ENCODE measurements at places on chromosomes 5 and 9. TPM values are rescaled to one million over a fixed set of nuclear protein-coding genes. Genes with fewer than 3 reads are reported as not detected.

The PCDHGB3 gene
- 8.4 TPM for polyA plus RNA-seq

The SPATA31D4 gene
- polyA plus RNA-seq = not detected

The GLRA1 gene
- polyA plus RNA-seq = 11.0 TPM

The LMNB1 gene
- 63.6 TPM for polyA plus RNA-seq

The TMEM203 gene
- polyA plus RNA-seq = 50.7 TPM

GRCh38 chr9:1100201-1100600, 50.0 kb downstream of the DMRT2 start:
- no peak for DNase-seq

- no peak for DNase-seq
Measured at GRCh38 chr5:139635606-139636206, 12.4 kb upstream of the CXXC5 start.

DNA sequence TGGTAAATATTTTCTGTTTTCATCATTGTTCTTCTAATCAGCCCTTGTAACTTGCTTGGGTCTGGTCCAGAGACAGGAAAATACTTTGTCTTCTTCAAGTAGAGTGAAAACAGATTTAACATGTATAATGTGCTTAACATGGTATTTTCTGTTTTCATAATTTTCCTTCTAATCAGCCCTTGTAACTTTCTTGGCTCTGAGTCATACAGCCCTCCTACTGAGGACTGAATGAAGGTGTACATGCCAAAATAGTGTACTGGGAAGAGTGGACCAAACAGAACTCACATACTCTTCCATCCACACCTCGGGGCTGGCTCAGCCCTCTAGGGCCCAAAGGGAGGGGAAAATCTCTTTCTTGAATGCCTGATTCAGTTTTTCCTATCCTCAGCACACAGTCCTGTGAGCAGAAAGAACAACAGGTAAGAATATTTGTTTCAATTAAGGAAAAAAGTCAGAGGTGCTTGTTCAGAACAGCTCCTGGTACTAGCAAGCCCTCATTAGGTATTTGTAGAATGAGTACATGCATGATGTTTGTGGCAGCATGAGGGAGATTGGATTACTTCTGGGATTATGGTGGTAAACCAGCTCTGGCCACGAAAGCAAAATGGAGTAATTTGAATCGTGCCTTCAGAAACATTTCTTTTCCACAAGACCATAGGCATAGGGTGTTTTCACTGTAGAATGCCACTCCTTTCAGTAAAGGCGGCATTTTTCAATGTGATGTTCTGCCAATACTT, 24.2 kb upstream of the MACIR start:
- DNase-seq = no peak

- DNase-seq = no peak
Measured at GRCh38 chr5:3010953-3011763, 259.7 kb upstream of the IRX2 start.

DNA sequence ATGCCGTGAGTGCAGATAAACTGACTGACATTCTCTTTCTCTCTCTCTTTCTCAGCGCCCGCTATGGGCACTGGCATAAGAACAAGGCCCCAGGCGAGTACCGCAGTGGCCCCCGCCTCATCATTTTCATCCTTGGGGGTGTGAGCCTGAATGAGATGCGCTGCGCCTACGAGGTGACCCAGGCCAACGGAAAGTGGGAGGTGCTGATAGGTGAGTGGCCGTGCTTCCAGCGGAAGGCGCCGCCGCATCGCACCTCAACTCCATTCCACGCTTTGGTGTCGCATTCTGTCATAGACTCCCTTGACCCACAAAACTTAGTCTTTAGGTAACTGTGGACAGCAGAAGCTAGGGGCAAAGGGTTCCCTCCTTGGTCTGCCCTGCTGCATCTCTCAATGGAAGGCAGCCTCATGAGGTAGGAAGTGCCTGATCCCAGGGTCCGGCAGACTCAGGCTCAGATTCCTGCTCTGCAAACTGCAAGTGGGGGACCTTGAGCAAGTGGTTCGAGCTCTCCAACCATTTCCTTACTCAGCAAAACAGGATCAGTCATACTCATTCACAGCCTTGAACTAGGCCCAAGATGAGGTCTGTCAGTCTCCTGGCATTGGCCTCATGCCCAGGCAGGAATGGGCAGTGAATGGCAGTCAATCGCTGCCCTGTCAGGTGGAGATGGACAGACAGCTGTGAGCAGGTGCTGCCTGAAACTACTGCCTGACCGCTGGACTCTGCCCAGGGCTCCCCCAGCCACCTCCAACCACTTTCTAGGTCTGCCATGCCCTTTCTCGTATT, 24.2 kb upstream of the CFAP157 start:
- DNase-seq = no peak

DNA sequence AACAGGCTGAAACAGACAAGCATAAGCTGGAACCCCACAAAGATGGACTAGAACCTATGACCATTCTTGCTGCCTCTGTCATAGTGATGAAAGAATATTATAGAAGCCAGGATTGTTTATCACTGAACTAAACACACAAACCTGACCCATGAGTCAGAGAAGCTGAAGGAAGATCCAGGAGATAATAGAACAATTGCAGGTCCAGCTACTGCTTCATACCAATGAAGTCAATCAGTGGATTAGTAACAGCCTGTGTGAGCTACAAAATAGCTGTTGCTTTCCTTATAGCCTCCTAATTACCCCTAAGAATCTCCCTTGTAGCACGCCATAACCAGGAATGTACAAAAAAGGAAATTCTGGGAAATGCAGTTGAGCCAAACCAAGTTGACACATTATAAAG, 459.9 kb upstream of the ZNF462 start:
- no peak for DNase-seq

GRCh38 chr9:104092192-104092591, 1.9 kb upstream of the SMC2 start:
- DNase-seq = peak; percentile 11

DNA sequence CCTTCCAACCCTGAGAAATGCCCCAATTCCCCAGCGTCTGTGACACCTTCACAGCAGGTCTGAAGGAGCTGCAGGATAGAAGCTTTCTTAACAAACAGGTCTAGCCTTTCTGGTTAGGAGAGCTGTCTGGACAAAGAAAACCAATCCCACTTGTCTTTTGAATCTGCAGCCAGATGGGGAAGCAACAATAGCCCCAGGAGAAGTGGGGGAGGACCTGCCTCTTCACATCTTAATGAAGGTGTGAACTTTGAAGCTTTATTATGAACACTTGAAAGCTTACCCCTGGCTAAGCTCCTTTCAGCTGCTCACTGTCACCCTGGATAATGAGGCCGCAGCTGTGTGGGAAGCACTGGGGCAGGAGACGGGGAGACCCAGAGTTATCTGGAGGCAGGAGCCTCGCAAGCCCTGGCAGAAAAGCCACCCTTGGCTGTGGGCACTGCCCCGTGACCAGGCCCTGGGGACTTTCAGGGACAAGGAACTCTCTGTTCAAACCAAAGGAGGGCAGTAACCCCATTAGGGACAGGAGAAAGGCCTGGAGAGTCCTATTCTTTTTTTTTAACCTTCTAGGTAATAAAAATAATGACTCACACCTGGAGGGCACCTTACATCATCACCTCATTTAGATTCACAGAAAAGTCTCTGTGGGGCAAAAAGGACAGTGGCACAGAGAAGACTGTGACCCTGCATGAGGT, 151.8 kb upstream of the RAD23B start:
- DNase-seq = no peak

- no peak for DNase-seq
Measured at GRCh38 chr5:171162596-171162995, 146.5 kb upstream of the TLX3 start.

DNA sequence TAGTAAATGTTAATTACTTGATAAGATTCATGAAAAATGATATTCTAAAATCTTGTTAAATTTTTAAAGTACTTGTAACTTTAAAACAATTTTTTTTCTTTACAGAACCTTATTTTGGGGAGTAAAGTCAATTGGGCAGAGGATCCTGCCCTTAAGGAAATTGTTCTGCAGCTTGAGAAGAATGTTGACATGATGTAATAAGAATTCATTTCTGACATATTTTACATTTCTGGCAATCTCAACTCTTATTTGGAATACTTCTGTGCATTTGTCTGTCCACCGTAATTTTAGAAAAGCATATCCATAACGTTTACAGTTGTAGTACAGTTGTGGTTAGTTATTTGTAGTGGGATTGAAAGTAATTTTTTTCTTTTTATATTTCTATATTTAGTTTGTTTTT, 20.2 kb downstream of the CENPH start:
- DNase-seq = no peak

DNA sequence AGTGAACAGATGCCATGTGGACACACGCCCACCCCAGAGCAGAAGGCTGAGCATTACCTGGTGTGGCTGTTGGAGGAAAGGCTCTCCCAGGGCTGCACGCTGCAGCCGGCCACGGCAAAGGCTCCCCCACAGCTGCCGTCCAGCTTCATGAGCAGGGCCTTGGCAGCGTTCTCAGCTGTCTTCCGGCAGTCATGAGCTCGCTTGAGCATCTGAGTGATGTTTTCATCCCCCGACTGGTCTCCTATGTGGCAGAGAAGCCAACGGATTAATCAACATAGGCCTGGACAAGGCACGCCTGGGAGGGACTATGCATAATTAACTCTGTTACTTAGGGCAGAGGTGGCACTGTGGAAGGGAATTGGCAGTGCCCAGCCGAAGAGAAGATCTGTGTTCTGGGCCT, 87.3 kb downstream of the DCP2 start:
- DNase-seq = no peak

- no peak for DNase-seq
Measured at GRCh38 chr5:135387629-135387960, 11.4 kb downstream of the MACROH2A1 start.

DNA sequence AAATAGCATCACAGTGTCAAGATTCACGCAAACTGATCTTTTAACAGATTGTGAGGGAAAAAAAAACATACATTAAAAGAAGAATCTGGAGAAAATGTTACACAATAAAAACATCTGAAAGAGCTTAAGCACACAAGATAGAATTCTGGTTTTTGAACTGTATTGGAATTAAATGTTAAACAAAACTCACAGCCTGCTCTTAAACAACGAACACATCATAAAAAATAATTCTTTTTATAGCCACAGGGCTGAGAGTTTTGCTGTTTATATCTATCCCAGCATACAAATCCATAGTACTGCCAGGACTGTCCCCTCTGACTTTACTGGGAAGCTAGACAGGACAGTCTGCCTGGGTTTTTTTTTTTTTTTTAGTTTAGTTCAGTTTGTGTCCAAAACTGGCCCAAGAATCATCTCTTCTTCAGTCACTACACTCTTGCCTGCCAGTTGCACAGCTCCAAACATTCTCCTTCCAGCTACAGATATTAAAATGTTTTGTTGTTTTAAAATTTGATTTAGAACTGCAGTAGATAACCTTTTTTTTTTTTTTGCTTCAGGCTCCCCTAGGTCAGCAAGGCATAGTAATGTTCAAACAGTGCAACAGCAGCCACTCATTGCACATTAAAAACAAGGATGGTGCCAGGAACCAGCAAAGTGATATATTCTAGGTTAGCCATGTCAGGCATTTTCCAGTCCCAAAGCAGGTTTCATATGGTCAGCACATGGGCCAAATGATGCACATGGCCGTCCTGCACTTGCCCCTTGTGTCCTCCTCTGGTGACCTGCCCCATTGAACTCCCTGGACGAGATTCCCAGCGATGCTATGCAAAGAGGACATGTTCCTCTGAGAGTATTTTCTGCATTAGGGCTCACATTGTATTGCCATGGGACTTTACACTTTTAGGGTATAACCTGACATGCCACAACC, 173.6 kb downstream of the ARL15 start:
- DNase-seq = peak; percentile 17

- DNase-seq = no peak
Measured at GRCh38 chr5:149865746-149866145, 78.8 kb downstream of the PDE6A start.

DNA sequence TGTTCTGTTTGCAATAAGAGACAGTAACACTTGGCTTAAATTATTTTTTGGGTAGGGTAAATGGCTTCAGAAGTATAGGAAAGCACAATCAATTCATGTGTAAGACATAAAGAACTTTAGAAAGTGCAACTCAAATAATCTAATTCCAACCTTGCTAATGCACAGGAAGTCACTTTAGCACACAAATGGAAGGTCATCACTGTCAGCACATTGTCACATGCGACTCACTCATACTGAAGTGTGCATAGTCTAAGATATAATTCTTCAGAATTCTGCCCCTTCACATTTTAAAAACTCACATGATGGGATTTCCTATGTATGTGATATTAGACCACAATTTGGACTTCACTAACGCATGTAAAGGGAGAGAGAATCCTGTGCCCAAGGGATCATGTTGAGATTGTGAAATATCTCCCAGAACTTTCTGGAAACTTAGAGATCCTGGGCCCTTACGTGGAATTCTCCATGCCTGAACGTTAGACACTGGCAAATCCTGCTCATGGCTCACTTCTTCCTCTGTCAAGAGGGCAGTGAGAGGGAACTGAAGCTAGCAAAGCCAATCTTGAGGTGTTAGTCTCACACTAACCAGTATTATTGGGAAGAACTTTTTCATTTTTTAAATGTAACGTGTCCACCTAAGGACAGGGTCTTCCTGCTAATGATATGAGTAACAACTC, 403.2 kb upstream of the PTGER4 start:
- no peak for DNase-seq

DNA sequence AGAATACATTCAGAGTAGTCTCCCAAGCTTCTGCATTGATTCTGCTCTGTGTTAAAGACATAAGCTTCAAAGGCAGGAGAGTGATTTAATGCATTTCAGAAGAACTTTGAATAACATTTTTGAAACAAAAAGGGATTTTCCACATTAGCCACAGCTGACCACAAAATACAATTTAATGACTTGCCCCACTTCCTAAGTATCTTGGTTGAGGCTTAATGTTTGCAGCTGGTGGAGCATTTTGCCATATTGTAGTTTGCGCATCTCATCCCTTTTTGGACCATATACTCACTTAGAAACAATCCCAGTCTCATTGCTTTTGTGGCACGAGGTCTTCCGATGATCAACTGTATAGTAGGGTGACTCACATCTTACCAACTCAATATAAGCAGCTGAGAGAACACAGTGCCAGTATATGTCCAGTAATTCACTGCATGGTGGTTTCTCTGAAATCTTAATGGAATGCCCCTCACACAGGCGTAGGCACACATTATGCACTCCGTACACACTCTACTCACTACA, 455.8 kb upstream of the PTGER4 start:
- DNase-seq = no peak

- no peak for DNase-seq
Measured at GRCh38 chr5:77718934-77719610, 57.1 kb downstream of the TBCA start.

DNA sequence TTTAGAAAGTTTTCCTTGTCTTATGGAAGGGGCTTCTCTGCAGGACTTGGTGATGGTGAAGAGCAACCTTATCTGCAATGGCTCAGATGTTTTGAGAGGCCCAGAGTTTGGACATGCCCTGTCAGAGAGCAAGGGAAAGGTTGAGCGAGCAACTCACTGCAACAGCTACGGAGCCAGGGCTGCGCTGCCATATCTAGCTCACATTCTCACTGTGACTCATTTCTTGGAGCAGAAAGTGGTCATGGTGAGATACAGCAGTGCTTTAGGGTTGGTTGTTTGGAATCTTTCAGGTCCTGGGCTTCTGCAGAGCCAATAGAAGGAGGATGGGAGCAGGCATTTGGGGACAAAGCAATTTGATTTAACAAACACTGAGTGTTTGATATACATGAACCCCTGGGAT, 12.3 kb downstream of the GLRA1 start:
- no peak for DNase-seq
